ENCODE measurements at places on chromosomes 4 and X. TPM values are rescaled to one million over a fixed set of nuclear protein-coding genes. Genes with fewer than 3 reads are reported as not detected.

The WNK3 gene
- 2.7 TPM for total RNA-seq

The AP1S2 gene
- 37.3 TPM for total RNA-seq

The TSPAN7 gene
- 5.2 TPM for total RNA-seq

The ASMT gene
- not detected for total RNA-seq

The CXCL5 gene
- 0.33 TPM for total RNA-seq

The SPOCK3 gene
- not detected for total RNA-seq

The GABRE gene
- total RNA-seq: 6.1 TPM

The NHSL2 gene
- total RNA-seq: 40.3 TPM

The CLNK gene
- not detected for total RNA-seq

The SHROOM3 gene
- total RNA-seq: 14.9 TPM

The SMIM31 gene
- total RNA-seq: not detected

The CT45A7 gene
- not detected for total RNA-seq

The KLB gene
- total RNA-seq: not detected

The CT55 gene
- total RNA-seq: not detected

The CC2D2A gene
- 22.4 TPM for total RNA-seq

The SH2D1A gene
- not detected for total RNA-seq

The NAP1L5 gene
- 7.6 TPM for total RNA-seq
